GM12878 (cell line): ENCODE measurements at places on chromosomes 6 and 20.

- DNase-seq: peak; percentile 30
These were observed 7.8 kb upstream of the MDGA1 start for GRCh38 chr6:37705239-37706051.

- no peak for DNase-seq
These were observed 66.8 kb upstream of the THEMIS start for GRCh38 chr6:127967708-127968107.

DNA sequence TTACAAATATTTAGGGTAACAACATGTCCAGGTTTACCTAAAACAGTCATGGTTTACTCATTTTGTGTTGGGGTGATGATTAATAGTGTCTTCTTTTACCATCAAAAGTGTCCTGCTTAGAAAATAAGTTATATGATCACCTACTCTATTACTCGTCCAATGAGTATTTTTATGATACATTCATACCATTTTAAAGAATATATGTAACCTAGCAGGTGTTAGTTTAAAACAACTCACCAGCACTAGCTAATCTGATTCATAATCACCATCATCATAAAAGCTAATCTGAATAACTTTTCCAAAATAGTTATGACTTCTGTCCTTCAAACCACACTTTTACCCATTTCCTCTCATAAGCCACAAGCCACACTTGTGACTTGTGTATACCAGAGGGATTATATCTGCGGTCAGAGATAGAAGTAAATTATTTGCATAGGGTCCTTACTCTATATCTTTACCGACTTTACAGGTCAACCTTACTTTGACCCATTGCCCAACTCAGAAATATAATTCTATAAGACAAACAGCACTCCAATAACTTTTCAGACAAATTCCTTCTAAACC lies 33.3 kb upstream of the NRN1 start:
- DNase-seq: no peak

- DNase-seq: no peak
These were observed 86.0 kb upstream of the TINAG start for GRCh38 chr6:54222217-54222616.

- no peak for DNase-seq
These were observed 120.1 kb downstream of the SLC23A2 start for GRCh38 chr20:4881006-4881730.

- DNase-seq: no peak
These were observed 13.1 kb upstream of the LIN28B start for GRCh38 chr6:104943781-104944180.

GRCh38 chr6:167742719-167743303 lies 83.9 kb upstream of the AFDN start:
- no peak for DNase-seq

- no peak for DNase-seq
These were observed 7.9 kb upstream of the GMNN start for GRCh38 chr6:24766680-24767462.

- no peak for DNase-seq
These were observed 34.6 kb downstream of the GCNT2 start for GRCh38 chr6:10555625-10556309.

- no peak for DNase-seq
These were observed 39.3 kb upstream of the OSTM1 start for GRCh38 chr6:108113557-108114519.

DNA sequence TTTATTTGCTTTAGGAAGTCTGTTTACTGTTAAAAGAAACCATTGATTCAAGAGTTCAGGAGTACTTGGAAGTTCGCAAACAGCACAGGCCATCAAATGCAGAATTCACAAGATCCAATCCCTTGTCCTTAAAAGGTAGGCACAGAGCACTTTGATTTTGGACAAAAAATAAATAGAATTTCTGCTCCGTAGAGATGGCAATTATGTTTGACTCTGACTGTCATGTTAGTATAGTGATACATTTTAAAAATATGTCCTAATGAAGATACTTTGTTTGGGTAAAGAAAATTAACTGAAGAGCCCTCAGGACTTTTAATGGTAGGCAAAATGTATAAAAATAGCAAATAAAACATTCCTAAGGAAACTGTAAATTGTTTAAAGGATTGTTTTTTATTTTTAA lies 113.1 kb downstream of the JAG1 start:
- no peak for DNase-seq

DNA sequence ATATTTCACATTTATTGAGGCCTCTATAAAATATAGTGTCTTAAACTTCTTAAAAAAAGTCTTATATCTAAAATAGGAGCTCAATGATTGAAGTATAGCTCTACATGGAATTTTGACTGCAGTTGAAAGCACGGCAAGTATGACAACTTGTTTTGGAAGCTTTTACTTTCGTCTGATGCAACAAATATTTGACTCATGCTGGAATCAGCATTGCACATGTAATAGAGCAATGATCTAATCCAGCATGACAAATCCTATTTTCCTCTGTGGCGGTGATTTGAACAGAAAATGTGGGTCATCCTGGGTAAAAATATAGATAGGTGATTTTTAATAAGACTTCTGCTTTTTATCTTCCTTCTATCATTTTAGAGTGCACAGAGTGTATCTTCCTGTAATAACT lies 111.6 kb downstream of the TINAG start:
- no peak for DNase-seq
